ENCODE measurements at places on chromosomes 16 and 17.

DNA sequence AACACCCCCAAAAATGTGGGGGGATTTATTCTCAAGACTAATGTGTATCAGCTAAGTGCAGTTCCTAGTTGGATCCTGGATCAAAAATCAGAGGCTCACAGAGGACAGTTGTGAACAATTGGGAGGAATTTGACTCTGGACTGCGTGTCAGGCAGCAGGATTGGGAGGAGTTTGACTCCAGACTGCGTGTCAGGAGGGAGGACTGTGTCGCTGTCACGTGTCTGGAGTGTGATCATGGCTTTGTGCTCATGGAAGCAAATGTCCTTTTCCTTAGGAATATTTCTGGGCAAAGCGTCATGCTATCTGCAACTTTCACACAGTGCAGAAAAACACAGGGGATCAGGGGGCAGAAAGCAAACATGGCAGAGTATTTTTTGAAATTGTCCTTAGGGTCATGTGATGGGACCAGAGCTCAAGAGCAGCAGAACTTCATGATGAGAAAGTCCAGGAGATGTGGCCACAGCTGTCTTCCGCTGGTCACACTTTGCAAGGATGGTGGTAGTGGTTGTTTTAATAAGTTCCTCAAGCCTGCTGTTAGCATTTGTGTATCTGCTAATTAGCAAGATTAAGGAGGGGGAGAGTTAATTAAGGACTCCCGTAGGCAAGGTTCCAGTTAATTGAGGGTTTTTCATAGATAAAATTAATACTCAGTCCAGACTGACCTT lies 122.0 kb upstream of the CHMP6 start:
- no peak for DNase-seq

DNA sequence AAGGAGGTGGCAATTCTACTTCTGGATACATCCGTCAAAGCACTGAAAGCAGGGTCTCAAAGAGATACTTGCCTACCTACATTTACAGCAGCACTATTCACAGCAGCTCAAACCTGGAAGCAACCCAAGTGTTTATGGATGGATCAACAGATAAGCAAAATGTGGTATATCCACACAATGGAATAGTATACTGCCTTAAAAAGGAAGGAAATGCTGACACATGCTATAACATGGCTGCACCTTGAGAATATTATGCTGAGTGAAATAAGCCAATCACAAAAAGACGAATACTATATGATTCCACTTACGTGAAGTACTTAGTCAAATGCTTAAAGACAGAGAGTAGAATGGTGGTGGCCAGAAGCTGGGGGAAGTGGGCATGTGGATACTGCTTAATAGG lies 336.2 kb downstream of the SLC39A11 start:
- DNase-seq, result no peak

DNA sequence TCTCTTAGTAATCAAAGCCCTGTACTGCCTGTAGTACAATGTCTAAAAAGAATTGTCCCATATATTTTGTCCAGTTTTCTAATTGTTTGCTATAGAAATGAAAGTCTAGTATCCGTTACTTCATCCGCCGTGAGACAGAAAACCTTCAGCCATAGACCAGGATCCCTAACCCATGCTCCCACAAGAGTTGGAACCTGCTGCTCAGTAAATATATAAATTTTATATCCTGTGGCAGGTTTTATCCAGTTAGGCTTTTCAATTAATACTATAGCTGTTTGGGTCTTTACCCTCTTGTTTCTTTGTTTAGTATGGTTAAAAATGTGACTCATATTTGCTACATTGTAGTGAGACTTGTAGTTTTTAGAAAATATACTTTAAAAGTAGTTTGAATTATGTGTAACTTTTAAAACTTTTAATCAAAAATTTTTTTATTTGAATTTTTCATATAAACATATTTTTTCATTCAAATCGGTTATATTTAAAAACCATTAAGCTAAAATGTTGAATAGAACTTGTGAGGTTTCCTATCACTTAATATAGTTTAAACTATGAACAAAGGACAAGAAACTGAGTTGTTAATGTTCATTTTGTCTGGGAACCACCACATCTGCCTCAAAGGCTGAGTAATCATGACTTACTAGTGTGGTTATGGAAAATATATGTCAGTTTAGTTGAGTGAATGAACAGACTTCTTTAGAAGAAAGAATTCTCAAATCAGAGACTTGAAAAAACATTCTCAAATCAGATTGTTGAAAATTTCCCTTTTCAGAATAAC lies 54.8 kb downstream of the VMP1 start:
- DNase-seq, result no peak

- DNase-seq, result no peak
Observed at GRCh38 chr16:88815901-88816589, 4.3 kb upstream of the APRT start.

GRCh38 chr17:1056761-1057160 lies 59.8 kb downstream of the TIMM22 start:
- no peak for DNase-seq
